ENCODE measurements at places on chromosomes 6 and 20.

DNA sequence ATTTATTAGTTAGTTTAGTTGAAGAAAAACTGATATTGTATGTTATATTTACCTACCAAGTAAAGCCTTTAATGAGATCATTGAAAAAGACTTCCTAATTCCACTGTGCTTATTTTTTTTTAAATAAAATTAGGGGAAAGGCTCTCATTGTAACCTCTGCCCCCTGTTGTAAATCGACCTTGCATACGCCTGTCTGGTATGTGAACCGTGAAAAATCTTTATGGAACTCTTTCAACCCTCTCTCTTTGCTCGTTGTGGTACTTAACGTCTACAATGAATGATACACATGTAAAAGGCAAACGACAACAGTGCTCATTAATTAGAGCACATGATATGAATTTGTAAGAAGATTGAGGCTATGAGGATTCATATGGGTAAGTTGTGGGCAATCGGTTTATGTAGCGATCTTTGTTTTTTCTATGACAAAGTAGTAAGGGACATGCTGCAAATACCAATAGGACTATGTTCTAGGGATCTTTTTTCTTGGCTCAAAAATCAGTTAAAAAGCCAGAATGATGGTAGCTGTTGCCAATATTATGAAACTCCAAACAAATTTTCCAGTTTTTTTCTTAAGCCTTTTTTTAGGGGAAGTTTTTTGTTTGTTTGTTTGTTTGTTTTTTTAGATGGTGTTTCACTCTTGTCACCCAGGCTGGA, 119.0 kb upstream of the MCHR2 start:
- no peak for DNase-seq

- DNase-seq, result no peak
Measured at GRCh38 chr6:41630069-41630468, 8.2 kb upstream of the MDFI start.

DNA sequence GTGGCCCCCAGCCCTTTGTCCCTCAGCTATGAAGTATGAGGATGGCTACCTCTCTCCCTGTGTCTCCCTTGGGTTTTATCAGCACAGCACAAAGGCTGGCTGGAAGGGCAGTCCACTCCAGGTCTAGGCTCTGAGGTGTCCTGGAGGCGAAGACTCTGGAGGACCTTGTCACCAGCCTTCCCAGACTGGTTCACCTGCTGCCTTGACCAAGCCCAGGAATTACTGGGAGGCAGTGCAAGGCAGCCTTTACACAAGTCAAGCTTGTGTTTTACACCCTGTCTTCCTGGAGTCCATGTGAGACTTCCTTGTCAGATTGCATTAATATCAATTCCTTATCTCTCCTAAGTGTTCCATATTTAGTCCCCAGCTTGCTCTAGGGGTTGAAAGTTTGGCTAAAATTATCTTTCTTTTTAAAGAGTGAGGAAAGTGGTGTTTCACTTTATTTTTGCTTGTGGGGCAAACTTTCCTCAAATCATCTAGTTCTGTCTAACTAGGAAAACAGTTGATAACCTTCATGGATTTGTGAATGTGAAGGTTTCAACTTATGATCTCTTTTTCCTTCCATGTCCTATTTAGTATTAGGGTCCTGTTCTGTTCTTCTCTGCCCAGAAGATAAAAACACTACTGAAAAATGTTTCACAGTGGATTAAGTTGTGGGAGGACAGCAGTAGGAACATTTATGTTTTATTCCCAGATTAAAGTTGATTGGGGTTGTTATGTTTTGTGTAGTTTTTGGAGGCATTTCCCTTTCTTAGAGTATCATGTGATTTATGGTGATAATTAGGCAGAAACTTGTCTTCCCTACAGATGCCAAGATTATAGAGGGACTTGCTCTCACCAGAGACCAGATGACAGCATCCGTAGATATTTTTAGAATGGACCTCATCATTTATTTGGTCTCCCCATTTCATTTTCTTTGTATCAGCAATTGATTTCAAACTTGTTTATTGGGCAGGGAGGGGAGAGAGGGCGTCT, 114.8 kb downstream of the FOXO3 start:
- DNase-seq, result no peak

GRCh38 chr6:93792746-93793145, 373.4 kb upstream of the EPHA7 start:
- DNase-seq, result no peak

GRCh38 chr6:29968130-29968529, 25.8 kb downstream of the HLA-A start:
- DNase-seq, result no peak

DNA sequence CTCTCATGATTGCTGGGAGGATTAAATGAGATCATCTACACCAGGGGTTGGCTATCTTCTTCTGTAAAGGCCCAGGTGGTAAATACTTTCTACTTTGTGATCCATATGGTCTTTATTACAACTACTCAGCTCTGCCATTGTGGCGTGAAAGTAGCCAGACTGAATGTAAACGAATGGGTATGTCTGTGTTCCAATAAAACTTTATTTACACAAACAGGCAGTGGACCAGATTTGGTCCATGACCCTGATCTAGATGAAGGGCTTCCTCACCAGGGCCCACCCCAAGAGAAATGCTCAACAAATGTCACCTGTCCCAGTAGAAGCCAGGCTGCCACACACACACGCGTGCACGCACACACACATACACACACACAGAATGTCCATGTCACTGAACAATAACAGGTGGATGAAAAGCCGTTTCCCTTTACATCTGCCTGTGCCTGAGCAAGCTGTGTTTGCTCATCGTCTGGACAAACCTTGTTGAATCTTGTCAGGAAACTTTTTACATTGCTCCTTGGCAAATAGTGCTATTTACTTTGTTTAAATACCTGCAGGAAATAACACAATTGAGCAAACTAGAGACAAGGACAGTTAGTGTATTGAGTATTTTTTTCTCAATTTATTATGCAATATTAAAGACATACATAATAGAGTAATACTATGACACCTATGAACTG, 114.3 kb downstream of the EYA2 start:
- no peak for DNase-seq

DNA sequence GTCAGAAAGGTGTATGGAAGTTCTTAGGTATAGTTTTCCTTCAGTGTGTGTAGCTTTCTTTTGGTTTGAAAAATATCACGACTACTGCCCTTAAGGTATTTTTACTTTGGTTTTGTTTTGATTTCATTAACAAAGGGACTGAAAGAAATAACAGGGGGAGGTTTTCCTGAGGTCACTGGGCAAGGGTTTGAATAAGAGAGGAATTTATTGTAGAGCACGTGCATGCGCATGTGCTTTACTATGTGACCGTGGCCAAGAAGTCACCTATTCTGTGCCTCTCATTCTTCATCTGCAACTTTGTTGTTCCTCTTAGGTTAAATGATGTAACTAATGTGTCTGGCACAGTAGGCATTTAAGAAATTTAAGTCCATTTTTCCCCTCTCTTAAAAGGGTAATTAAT, 4.1 kb upstream of the MAN1A1 start:
- DNase-seq, result no peak

- no peak for DNase-seq
Measured at GRCh38 chr20:4471221-4471620, 250.5 kb upstream of the PRND start.

- DNase-seq, result no peak
Measured at GRCh38 chr6:161727083-161727833, 453.4 kb upstream of the AGPAT4 start.

GRCh38 chr20:62114894-62115293, 7.4 kb upstream of the LSM14B start:
- DNase-seq, result no peak

- no peak for DNase-seq
Measured at GRCh38 chr6:26116267-26116666, 29.0 kb downstream of the HFE start.

GRCh38 chr6:25922301-25922700, 8.2 kb downstream of the SLC17A2 start:
- no peak for DNase-seq

DNA sequence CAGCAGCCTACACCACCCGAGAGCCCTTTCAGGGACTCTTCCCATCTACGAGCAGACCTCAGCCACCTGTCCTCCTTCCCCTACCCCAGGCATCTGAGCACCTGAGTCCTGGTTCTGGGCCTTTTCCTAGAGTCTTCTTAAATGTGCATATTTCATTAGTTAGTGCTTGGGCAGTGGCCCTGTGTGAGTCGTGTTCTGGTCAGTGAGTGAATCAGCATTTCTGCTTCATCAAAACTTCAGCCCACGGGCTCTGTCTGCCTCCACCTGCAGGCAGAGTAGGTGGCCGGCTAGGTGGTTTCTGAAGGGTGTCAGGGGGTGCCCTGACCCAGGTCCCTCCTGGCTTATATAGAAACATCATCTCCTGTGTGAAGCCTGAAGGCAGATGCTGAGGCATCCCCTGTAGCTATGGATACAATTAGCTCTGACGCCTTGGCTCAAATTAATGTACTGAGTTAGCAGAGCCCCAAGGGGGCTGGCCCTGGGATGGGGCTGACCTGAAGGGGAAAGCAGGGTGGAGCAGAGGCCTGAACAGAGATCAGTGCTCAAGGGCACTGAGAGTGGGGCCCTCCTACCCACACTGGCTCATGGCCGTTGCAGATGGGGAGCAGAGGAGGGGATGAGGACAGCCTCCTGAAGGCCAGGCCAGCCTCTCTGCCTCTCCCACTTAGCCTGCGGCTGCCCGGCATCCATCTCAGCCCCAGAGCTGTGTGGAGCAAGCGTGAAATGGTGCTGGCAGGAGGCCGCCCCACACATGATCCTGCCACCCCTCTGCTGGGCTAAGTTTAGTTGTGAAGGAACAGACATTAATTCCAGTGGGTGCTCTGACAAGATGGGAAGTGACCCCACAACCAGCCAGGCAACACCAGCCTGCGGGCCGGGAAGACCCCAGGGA, 13.6 kb downstream of the IP6K3 start:
- no peak for DNase-seq

DNA sequence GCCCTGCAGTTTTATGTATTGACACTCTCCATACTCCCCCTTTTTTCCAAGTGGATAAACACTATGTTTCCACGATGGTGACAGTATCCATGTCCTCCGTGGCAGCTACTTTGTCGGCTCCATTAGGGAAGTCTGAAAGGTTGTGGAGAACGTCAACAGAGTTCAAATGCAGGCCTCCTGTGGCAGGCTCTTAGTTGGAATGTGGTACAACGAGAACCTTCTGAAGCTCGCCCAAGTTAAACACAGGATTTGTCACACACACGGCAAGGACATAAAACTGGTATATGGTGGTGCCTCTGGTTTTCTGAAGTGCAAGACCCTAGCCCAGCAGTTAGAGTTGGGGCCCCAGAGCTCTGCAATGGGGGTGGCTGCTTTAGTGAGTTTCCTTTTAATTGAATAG, 187.0 kb upstream of the TAB2 start:
- no peak for DNase-seq

DNA sequence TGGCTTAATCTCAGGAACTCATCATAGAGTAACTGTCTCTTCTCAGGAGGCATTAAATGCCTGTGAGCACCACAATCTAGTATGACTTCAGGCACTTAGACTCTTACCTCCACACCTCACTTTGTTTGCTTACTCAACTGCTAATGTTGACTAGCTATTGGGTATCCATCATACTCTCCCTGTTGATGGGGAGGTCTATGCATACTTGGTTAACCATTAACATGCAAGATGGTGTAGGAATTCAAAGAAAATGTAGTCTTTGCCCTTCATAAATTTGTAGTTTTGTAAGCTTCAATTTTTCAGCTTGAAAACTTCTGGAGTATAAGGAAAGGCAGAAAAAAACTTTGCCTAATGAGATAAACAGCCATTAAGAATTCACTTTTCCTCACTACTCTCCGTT, 501.0 kb upstream of the MARCKS start:
- no peak for DNase-seq

DNA sequence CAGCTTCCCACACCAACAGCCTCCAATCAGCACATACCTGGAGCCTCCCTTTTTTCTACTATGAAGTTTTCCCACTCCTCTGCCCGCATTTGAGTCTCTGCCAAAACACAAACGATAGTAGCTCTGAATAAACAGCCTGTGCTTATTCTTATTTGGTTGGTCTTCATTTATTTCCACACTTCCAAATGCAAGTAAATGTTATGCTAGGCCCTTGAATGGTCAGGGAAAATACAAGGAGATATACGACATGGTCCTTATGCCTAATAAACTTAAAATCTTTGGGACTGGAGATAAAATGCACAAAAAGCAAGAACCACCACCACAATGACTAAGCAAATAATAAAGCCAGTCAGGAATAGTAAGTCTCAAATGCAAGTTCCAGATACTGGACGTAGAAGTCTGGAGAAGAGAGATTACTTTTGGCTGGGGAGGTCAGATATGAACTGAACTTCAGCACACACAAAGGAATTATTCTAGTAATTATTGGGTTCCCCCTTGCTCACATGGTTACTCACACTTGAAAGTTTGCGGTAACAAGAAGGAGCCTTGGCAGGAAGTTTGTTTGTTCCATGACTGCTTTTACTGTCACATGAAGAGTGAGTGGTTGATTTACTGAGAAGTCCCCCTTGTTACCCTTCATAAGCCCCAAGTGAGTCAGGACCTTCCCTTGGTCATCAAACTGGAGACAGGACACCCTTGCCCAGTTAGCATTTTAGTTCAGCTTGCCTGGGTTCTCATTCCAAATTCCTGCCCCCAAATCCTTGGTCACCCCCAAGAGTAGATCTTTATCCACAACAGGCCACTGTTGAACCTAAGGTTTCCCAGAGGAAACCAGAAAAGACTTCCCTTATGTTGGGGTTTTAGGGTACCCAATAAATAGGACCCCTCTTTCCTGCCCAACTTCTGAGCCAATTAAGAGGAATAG, 511.2 kb upstream of the JARID2 start:
- no peak for DNase-seq

DNA sequence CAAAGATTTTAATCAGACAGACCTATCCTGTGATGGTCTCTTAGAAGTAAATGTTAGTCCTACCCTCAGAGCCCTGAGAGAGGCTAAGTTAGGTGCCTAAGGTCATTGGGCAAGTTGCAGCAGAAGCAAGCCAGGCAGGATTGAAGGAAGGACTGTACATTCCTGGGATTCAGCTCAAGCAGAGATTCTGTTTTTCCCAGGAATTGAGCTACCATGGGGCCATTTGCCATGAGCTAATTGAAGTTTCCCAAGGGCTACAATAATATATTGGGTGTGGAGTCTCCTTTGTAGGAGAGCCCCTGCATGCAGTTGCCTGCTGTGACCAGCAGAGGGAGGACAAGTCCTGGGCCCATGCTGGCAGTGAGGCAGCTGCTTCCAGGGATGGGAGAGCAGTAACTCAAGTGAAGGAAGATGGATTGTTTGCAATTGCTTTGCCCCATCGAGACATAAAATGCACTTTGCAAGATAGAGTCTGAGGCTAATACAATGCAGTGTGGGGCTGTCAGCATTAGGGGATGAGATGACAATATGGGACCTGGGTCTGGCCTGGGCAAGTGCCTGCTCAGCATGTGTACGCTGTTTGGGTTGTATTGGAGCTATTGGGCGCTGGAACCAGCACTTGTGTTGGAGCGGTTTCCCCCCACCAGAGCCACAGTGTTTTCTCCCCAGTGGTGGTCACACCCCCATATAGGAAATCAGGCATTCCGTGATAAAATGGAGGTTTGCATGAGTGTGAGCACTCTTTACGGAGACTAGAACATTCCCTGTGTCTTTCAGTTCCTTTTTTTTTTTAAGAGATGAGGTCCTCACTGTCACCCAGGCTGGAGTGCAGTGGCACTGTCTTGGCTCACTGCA, 27.9 kb downstream of the DNMT3B start:
- DNase-seq, result peak; percentile 71
